Endothelial cell of umbilical vein (primary cell): ENCODE measurements at places on chromosomes 5 and 9. TPM values are rescaled to one million over a fixed set of nuclear protein-coding genes. Genes with fewer than 3 reads are reported as not detected.

DNA sequence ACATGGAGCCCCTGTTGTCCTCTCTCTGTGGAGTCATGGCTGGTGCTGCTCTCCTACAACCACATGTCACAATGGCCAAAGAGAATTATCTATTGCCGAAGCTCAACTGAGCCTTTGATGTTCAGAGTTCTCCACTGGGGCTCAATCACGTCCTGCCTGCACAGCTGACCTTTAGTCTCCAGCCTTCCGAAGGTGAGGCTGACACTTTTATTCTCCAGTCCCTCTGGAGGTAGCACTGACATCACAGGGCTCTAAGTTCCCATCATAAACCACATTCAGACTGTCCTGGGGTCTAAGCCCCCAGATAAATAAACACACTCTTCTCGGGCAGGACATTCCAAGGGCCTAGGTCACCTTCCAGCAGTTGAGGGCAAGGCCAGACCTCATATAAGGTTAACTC lies 23.4 kb downstream of the ADCY2 start:
- no peak for DNase-seq
- no peak overlapping the region for H3K27ac ChIP-seq
- no peaks in the 10 kb centered on the region for H3K4me1 ChIP-seq
- H3K36me3 ChIP-seq, result no peaks in the 10 kb centered on the region
- H3K4me3 ChIP-seq, result no peak overlapping the region
- no peaks in the 10 kb centered on the region for H3K27me3 ChIP-seq

DNA sequence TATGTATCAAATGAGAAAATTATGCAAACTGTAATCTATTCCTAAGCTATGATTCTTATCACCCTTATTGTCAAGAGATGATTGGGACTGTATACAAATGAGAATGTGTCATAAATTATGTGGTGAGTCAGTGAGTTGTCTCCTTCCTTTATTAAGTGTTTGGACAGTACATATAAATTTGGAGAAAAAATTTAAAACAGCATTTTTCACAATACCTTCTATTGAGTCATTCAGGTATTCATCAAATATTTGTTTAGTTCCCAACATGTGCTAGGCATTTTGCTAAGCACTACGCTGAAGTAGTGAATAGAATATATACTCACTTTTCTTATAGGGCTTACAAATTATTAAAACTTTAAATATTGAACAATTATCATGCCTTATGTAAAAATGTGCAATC lies 36.3 kb upstream of the PTPRD start:
- no peak overlapping the region for H3K4me3 ChIP-seq
- DNase-seq, result no peak
- H3K27me3 ChIP-seq, result no peaks in the 10 kb centered on the region
- no peaks in the 10 kb centered on the region for H3K4me1 ChIP-seq

- H3K4me1 ChIP-seq, result no peaks in the 10 kb centered on the region
- H3K36me3 ChIP-seq, result no peaks in the 10 kb centered on the region
- H3K27me3 ChIP-seq, result peaks cover 8% of the 10 kb centered on the region
- DNase-seq, result no peak
- no peak overlapping the region for H3K27ac ChIP-seq
Observed at GRCh38 chr5:17405976-17406375, 92.1 kb upstream of the TAF11L2 start.

DNA sequence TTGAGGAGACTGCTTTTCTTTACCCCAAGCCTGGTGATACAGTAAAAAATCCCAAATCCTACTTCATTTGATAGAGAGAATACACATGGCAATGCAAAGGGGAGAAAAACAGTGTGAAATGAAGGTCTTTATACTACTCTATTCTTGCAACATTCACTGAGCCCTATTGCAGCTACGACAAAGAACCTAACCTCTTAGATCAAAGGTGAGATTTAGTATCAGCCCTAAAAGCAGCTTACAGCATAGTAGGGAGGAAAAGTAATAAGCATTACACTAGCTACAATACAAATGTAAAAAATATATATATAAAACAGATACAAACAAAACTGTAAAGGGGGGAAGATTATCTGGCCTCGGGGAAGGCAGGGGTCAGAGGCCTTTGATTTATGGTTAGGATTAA lies 147.1 kb downstream of the MAPKAP1 start:
- no peak for DNase-seq
- no peak overlapping the region for H3K27ac ChIP-seq
- H3K4me3 ChIP-seq, result no peak overlapping the region
- H3K36me3 ChIP-seq, result no peaks in the 10 kb centered on the region

DNA sequence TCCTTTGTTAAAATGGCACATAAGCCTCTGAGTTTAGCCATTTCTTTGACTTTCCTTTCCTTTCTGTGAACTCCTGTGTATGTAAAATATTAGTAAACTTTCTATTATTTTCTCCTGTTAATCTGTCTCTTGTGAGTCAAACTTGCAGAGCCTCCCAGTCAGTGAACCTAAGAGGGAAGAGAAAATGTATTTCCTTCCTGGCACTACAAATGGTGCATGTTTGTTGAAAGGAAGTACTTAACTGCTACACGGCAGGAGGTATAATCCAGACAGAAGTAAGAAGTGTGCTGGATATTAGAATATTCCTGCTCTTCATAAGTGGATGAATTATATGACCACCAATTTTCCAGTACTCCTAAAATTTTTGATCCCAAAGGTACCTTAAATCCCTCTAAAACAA lies 23.0 kb downstream of the CTSL start:
- DNase-seq, result peak; percentile 19
- no peak overlapping the region for H3K27ac ChIP-seq
- H3K4me1 ChIP-seq, result peaks cover 13% of the 10 kb centered on the region
- H3K27me3 ChIP-seq, result no peaks in the 10 kb centered on the region

DNA sequence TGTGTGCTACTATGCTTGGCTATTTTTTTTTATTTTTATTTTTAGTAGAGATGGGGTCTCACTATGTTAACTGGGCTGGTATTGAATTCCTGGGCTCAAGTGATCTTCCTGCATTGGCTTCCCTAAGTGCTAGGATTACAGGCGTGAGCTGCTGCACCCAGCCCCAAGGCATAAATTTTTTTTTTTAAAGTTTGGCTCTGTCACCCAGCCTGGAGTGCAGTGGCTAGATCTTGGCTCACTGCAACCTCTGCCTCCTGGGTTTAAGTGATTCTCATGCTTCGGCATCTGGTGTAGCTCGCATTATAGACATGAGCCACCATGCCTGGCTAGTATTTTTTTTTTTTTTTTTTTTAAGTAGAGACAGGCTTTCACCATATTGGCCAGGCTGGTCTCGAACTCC lies 70.3 kb downstream of the RAB24 start:
- H3K27me3 ChIP-seq, result no peaks in the 10 kb centered on the region
- no peak for DNase-seq

DNA sequence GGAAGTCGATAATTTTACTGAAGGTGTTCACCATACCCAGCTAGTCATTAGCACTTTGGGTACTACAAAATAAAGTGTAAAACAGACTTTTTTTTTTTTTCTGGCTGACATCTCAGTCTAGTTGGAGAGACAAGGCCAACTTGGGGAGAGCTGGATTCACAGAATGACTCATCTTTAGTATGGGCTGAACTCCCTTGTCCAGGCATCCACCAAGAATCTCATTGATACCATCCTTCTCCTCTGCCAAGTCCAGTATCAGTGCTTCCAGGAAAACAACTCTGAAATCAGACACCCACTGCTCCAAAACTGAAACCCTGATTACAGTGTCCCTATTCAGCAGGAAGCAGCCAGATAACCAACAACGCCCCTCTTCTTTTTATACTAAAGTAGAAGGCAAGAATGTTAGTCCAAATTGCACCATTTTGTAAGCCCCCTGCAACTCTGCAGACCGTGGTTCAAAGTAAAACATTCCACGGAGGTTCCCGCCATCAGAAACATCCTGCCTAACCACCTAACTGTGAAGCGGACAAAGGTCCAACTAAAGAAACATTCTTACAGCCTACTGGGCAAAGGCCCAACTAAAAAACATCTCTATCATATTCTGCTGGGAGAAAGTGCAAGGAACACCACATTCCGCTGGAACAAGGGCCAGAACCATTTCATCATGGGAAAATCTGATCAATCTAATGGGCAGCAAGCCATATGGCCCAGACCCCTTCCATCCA lies 728.2 kb downstream of the BRINP1 start:
- H3K27me3 ChIP-seq, result no peaks in the 10 kb centered on the region
- H3K27ac ChIP-seq, result no peak overlapping the region
- no peaks in the 10 kb centered on the region for H3K4me1 ChIP-seq

DNA sequence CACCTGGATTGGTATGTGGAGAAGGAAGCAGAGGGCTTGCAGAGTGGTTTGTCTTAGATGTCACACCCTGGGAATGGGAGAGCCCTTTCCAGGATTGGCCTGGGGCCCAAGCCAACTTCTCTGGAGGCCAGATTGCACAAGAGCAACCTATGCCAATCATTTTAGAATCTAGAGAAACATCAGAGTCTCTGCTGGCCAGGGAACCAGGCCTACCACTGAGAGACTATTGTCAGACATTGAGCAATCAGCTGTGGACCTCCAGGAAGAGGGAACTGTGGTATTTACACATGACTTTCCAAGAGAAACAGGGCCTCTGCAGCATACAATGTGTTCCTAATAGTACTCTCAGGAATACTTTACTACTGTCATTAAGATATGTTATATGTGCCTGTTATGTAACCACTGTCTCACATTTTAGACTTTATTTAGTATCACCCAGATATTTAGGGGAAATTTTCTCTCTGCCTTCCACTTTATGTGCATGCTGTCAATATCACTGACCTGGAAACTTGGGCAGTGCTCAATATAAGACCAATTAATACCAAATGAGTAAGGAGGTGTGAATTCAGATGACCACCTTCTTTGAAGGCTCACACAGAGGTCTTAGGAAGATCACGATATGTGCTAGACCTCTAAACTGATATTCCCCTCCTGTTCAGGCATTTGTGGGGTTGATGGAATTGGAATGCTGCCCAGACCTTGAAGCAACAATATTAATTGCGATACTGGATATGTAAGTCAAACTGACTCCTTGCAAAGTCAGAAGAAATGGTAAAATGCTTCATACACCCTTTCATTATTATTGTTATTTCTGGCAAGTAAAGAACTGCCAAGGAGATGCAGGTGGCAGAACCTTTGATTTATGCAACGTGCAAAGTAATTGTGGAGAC lies 20.5 kb upstream of the CCL28 start:
- no peaks in the 10 kb centered on the region for H3K27me3 ChIP-seq
- no peak overlapping the region for H3K27ac ChIP-seq
- no peak for DNase-seq
- no peaks in the 10 kb centered on the region for H3K36me3 ChIP-seq

TEK gene
- total RNA-seq, result 38.9 and 44.1 TPM in 2 replicates

ADAMTS2 gene
- total RNA-seq, result not detected in 2 replicates

HMMR gene
- total RNA-seq, result 26.0 and 31.0 TPM in 2 replicates

- H3K36me3 ChIP-seq, result no peaks in the 10 kb centered on the region
- peak overlapping the region; percentile 83 for H3K27ac ChIP-seq
- H3K4me1 ChIP-seq, result peaks cover 40% of the 10 kb centered on the region
- no peak overlapping the region for H3K4me3 ChIP-seq
Observed at GRCh38 chr5:127013407-127013806, 17.0 kb downstream of the MARCHF3 start.

DNA sequence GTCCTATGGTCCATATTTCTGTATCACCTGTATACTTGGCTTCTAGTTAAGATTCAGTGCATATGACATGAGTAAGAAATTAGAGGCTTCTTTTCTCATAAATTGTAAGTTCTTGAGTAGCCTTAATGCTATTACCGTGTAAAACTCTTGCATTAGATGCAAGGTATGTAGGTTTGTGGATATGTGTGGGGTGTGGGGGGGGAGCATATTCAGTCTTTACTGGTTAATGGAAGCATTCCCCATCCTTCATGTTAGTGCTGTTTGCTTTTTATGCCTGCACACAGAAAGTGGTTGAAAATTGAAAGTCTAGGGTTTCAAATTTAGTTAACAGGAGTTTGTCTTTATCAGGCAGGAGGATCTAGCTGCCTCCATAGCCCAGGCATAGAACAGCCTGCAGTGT lies 16.1 kb downstream of the RAI14 start:
- peak overlapping the region; percentile 66 for H3K27ac ChIP-seq
- no peaks in the 10 kb centered on the region for H3K27me3 ChIP-seq
- H3K4me1 ChIP-seq, result peaks cover 59% of the 10 kb centered on the region

- no peak for DNase-seq
- H3K27ac ChIP-seq, result no peak overlapping the region
- no peaks in the 10 kb centered on the region for H3K27me3 ChIP-seq
- H3K4me3 ChIP-seq, result no peak overlapping the region
- no peaks in the 10 kb centered on the region for H3K4me1 ChIP-seq
Observed at GRCh38 chr9:93061791-93062763, 3.6 kb downstream of the SUSD3 start.

IFNA6 gene
- total RNA-seq, result not detected in 2 replicates

GRCh38 chr5:120449501-120449900 lies 14.6 kb upstream of the PRR16 start:
- H3K4me3 ChIP-seq, result no peak overlapping the region
- DNase-seq, result no peak
- H3K36me3 ChIP-seq, result no peaks in the 10 kb centered on the region

DNA sequence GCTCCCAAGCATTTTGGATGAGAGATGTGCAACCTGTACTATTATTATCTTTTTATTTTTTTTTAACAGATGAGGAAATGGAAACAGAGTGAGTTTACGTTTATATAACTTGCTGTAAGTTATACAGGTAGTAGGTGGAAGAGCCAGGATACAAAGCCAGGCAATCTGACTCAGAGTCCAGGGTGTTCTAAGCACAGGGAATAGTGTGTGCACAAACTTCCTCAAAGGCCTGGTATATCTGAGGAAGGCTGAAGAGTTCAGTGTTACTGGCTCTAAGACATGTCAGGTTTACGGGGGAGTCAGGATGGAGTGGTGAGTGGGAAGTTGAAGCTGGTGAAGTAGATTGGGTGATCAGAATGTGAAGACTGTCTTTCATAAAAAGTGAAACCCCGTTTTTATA lies 353.6 kb downstream of the KDM4C start:
- no peaks in the 10 kb centered on the region for H3K27me3 ChIP-seq
- H3K4me1 ChIP-seq, result no peaks in the 10 kb centered on the region
- no peak overlapping the region for H3K4me3 ChIP-seq

DNA sequence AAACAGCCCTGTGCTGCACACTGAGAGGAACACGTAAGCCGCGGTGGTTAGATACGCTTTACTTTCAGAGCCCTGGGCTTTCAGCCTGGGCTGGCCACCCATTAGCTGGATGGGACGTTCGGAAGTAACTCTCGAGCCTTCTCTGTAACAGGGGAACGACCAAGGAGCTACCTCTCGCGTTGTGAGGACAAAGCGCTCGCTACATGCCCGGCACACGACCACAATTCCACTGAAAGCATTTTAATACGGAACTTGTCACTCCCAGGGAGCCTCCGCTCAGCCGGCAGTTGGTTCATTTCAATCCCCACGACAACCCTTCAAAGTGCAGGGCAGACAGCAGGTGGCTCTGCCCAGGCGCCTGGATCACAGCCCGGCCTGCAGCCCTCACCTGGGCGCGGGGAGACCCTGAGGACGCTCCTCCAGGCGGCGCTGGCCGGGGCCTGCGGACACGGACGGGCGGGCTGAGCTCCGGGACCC lies 368 bp downstream of the SURF1 start:
- H3K27me3 ChIP-seq, result no peaks in the 10 kb centered on the region
- peaks cover 6% of the 10 kb centered on the region for H3K36me3 ChIP-seq
- peak; percentile 46 for DNase-seq
- H3K4me3 ChIP-seq, result peak overlapping the region; percentile 78

GRCh38 chr5:124056991-124057723 lies 545.2 kb downstream of the CSNK1G3 start:
- H3K4me1 ChIP-seq, result no peaks in the 10 kb centered on the region
- H3K36me3 ChIP-seq, result no peaks in the 10 kb centered on the region
- peak; percentile 87 for DNase-seq
- no peaks in the 10 kb centered on the region for H3K27me3 ChIP-seq
- H3K4me3 ChIP-seq, result no peak overlapping the region
- H3K27ac ChIP-seq, result no peak overlapping the region

GRCh38 chr5:176776141-176776865 lies 34.1 kb upstream of the UNC5A start:
- DNase-seq, result no peak
- H3K27me3 ChIP-seq, result no peaks in the 10 kb centered on the region
- no peak overlapping the region for H3K4me3 ChIP-seq
